Activated naive CD4-positive, alpha-beta T cell (primary cell): ENCODE measurements at places on chromosomes 2 and 18.

- DNase-seq: no peak
Observed at GRCh38 chr2:235677276-235677788, 183.5 kb downstream of the AGAP1 start.

DNA sequence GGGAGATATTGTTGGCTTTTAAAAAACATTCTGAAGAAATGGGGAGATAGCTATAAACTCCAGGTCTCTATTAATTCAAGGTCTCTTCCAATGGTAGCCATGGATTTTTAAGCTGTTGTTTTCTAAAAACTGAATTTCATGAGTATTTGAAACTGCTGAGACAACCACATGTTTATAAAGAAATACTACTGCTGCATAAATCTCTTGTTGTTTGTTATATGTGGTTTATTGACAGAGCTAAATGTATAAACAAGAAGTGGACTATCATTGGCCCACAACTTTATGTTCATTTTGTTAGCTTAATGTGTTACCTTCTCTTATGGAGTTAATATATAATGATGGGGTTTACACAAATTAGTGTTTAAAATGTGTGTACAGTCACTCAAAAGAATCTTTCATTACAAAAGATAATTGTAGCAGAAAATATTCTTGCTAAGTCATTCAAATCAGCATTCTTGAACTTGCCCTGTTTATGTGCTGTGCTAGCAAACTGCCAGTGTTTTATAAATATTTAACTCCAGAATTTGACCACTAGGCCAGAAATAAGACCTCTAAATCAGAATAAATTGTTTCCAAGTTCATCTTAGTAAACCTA lies 242.1 kb downstream of the TMX3 start:
- no peak for DNase-seq

DNA sequence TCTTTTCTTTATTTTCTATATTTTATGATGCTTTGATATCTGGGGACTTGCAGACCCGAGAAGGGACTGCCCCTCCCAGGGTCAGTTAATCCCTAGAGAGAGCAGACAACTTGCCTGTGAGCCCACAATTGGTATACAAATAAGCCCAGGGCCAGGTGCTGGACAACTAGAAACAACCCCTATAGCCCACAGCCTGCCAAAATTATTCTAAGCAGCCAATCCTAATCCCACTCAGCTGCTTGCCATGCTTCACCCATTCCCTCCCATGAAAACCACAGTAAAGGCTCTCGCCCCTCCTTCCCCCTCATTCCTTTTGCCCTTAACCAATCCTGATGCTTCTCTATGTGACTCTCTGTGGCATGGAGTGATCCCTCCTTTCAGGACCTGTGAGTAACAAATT lies 380.7 kb downstream of the RBM43 start:
- DNase-seq: no peak

- DNase-seq: no peak
Observed at GRCh38 chr18:31451625-31452024, 4.1 kb downstream of the DSG3 start.

- no peak for DNase-seq
Observed at GRCh38 chr2:113105047-113105785, 22.2 kb upstream of the IL1RN start.

DNA sequence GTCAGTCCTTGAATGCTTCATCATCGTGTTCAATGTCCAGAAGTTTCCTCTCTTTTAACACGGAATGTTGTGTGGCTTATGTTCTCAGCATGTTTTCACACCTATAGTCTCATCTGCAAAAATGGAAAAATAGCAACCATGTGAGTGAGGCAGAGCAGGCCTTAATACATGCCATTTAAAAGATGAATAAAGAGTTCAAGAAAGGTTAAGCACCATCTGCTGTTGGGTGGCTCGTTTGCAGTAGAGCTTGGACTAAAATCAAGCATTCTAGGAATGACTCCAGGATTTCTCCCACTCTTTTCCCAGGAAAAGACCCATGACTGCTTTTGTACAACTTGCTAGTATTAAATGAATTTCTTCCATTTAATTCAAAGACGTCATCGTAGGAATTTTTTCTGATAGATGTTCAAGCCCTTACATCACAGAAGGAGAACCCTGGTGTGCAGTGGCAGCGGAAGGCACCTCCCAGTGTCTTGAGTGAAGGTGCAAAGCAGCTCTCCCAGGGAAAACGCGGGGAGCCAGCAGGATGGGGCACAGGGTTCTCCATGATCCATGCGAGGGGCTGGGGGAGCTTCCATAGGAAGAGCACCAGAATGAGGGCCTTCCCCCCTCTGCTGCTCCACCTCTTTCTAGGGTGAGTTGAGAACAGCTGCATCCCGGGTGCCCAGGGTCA lies 9.6 kb downstream of the DCDC2C start:
- no peak for DNase-seq

GRCh38 chr18:21267400-21267799 lies 25.4 kb downstream of the GREB1L start:
- DNase-seq: no peak

- no peak for DNase-seq
Observed at GRCh38 chr18:44601447-44601846, 79.2 kb upstream of the SETBP1 start.

DNA sequence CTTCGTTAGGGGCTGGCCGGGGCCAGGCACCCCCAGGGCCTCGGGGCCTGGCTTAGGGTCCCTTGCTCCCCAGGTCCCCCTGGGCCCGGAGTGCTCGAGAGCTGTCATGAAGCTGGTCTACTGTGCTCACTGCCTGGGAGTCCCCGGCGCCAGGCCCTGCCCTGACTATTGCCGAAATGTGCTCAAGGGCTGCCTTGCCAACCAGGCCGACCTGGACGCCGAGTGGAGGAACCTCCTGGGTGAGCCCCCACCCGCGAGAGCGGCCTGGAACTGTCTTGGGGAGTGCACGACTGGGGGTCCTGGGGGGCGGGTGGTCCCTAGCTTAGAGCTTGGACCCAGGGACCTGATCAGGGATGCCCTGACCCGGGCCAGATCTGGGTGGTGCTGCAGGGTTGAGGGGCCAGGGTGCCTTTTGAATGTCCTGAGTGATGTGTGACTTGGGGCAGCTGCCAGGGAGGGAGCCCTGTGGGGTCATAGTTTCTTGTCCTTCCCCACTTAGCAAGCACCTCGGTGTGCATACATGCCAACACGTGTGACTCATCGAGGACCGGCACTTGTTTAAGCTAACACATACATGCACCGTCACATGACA lies 27.9 kb downstream of the GPC1 start:
- no peak for DNase-seq

- no peak for DNase-seq
Observed at GRCh38 chr2:6442252-6442985, 423.3 kb downstream of the CMPK2 start.

DNA sequence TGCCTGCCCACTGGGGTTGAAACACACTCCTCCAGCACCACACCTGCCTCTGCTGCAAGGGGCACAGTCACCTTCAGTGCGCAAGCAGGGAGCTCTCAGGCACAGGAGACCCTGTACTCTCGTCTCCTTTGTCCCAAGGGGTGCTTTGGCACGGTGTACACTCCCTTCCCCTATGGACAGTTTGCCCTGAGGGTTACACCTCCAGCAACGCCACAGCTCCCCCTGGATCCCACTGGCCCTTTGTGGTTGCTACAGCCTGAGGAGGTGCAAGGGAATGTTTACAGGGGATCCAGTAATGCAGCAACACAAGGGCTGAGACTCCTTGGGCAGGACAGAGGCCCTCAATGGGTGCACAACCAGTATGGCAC lies 45.2 kb upstream of the FAM117B start:
- DNase-seq: no peak

DNA sequence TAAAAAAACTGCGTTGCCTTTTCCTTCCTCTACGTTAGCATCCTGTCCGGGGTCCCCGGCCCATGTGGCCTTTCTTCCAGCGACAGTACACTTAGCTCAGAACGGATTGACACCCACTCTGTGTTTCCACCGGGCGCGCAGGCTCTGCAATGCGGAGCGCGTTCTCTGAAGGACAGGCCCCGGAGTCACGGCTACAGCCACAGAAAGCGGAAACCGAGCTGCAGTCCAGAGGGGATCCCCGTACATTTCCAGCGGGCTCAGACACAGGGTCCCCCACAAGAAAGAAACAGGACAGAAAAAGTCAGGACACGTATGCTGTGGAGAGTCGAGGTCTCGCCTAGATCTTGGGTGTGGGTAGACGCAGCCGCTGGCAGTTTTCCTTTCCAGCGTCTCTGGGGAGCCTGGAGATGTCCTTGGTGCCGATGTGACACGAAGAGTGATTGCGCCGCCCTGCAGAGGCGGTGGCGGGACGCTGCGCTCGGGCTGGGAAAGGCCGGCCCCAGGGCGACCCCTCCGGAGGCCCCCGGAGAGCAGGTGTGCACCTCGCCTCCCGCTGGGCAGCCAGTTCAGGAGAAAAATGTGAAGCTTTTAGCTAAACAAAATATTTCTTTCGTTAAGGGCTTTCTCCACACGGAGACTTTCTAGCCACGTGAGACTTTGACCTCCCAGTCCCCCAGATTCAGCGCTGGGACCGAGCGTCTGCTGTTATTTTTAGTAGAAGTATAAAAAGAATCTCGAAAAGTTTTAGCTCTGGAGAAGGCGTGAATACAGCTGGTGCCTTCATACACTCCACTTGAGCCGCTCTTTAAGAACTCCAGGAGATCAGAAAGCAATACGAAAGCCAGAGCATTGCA lies 1.3 kb upstream of the ACKR3 start:
- no peak for DNase-seq

DNA sequence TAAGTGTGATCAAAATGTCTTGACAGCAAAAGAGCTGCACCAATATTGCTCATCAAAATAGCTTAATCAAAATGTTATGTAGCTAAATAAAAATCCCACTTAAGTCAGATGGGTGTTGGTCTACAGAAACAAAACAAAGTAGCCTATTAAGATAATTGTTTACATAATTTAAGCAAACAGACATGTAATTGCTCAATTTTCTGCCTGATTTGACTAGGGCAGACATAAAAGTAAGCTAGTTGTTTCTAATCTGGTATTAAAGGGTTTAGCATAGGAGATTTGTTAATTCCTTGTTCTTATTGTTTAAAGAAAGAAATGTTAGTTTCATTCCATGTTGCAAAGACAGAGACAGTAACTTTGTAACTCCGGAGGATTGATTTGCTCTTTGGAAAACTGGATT lies 11.5 kb upstream of the FEZ2 start:
- no peak for DNase-seq

DNA sequence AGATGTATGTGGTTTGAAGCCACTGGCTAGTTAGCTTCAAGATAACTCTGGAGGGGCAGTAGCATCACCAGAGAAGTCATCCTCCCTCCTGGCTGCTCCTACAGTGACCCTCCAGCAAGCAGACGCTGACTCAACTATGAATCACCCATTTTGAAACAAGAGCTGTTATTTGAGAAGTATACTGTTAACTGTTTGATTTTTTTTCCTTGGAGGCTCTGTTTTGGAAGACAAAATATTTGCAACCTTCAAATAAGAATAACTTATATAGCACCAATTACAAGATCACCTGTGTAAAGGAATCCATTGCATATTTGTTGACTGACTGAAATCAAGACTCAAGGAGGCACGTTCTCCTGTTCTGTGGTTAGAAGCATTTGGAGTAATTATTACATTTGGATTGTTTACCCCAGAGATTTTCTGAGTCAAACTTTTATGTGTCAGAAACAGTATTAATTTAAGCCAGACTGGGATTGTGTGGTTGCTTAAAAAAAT lies 313.8 kb downstream of the MTX2 start:
- DNase-seq: no peak

DNA sequence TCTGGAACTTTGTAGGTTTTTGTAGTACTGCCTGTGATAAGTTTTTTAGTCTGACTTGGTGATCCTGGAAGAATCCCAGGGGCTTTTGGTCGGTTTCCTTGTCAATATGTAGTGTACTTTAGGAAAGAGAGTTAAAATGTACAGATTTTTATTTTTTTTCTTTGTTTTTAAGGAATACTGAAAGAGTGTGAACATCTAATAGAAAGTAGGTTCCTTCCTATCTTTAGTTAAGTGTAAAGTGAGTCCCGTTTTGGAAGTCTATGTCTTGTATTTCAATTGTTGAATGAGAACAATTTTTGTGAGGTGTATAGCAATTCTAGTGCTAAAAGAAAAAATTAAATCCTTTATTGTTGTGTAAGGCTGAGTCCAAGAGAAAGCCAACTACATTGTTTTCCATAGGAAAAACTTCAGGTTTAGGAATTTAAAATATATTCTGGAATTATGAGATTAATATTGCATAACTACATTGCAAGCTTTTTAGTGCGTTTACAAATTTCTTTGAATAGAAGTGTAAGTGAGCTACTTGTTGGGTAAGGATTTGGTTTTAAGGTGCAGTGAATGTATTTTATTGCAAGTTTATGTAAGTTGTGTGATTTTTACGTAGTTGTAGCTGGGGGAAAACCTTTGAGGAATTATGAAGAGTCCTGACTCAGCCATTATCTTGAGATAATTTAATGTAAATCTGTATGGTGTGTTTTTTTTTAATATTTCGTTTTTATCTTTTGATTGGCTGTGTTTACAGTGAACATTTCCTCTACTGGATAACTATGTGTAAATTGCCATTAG lies 1.7 kb downstream of the VAPA start:
- no peak for DNase-seq

DNA sequence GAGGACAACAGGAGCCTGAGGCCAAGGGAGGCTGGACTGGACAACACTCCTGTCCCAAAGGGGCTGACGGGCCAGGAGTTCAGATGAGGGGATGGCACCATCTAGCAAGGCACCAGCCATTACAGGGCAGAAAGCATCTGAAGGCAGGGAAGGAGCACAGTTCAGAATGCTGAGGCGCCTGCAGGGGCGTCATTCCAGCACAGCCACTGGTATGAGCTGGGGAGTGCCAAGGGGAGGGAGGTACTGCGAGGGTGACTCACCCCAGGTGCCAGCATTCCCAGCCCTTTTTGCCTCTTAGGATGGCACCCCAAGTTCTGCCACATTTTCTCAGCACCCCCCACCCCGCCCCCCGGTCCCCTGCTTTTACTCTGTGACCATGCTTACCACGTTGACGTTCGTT lies 129.8 kb upstream of the EPAS1 start:
- no peak for DNase-seq

- no peak for DNase-seq
Observed at GRCh38 chr18:8288472-8289195, 320.6 kb upstream of the RAB12 start.

DNA sequence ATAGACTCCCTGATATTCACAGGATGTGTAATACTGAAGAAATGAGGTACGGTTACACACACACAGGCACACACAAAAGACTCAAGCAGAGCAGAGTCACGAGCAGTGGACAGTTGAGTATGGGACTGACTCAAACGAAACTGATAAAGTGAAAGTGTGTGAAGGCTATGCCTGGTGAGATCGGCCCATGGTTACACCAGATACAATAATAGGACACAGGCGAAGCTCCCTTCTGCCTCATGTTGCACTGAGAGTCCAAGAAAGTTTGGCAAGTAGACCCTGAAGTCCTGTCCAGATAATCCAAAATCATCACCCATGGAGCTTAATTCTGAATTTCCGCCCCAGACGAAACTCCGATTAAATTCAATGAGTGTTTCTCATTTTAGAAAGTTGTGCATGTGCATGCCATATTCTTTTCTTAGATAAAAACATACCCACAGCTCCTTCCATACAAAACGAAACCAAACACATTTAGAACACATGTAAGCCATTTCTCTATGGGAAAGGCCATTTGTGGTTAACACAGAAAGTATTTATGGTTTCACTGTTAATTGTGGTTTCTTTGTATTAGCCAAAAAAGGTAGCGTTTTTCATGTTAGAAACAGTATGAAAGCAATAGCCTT lies 567.6 kb downstream of the PLCL1 start:
- DNase-seq: no peak

- no peak for DNase-seq
Observed at GRCh38 chr2:225637259-225637658, 237.7 kb downstream of the NYAP2 start.
